ENCODE measurements at places on chromosomes 3 and 15. TPM values are rescaled to one million over a fixed set of nuclear protein-coding genes. Genes with fewer than 3 reads are reported as not detected.

Gene DNAJA4
- total RNA-seq: 115 TPM

Gene CD276
- total RNA-seq: 32.4 TPM

Gene TMOD3
- total RNA-seq: 30.9 TPM

Gene KY
- 12.1 TPM for total RNA-seq

Gene CHRM5
- total RNA-seq: not detected

Measured in left ventricle myocardium inferior (tissue), 1 donor.